ENCODE measurements at places on chromosomes 1 and 21.

GRCh38 chr1:72412286-72412685 lies 129.9 kb upstream of the NEGR1 start:
- DNase-seq, result no peak

- DNase-seq, result peak; percentile 99
Observed at GRCh38 chr21:34807881-34808568, 139.2 kb downstream of the CLIC6 start.

DNA sequence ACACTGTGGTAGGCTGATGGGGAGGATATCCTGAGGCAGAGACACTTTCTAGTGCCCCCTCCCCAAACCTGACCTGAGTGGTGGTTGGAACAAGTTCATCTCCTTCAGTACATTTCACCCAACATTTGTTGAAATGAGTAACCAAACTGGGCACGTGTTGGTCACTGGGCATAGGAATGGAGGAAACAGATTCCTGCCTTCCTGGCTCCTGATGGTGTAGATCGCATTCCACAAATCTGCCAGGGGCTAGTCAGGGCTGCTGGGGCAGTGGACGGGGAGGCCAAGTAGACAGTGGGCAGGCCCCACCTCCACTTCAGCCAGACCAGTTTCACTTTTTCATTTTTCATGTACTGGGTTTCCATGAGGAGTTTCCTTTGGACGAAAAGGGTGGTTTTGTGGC lies 16.5 kb upstream of the ALX3 start:
- no peak for DNase-seq

- DNase-seq, result peak; percentile 100
Observed at GRCh38 chr21:45294509-45295291, 7.0 kb upstream of the POFUT2 start.

DNA sequence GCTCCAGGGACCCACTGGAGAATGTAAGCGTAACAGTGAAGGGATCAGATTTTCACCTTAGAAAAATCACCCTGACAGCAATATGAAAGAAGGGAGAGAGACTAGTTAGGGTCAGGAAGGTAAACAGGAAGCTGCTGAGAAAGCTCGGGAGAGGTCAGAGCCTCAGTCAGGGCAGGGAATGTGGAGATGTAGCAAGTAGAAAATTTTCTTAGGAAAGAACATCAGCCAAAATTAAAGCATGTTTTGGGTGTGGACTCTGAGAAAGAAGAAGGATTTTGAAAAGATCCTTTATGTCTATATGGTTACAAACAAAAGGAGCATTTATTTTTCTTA lies 16.7 kb upstream of the ERICH3 start:
- no peak for DNase-seq

DNA sequence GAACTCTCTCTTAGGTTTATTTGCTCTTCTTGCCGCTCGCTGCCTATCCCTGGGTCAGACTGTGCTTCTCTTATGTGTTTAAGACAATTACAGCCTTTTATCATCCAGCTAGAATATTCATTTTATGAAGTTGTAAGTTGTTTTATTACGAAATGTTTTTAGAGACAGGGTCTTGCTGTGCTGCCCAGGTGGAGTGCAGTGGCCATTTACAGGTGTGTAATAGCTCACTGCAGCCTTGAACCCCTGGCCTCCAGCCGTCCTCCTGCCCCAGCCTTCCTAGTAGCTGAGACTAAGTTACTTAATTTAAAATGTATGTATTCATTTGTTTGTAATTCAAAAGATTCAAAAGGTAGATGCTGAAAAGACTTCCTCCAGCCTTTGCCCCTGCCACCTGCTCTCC lies 99.0 kb upstream of the KIF26B start:
- no peak for DNase-seq

- no peak for DNase-seq
Observed at GRCh38 chr1:24619376-24619775, 23.7 kb upstream of the SRRM1 start.

DNA sequence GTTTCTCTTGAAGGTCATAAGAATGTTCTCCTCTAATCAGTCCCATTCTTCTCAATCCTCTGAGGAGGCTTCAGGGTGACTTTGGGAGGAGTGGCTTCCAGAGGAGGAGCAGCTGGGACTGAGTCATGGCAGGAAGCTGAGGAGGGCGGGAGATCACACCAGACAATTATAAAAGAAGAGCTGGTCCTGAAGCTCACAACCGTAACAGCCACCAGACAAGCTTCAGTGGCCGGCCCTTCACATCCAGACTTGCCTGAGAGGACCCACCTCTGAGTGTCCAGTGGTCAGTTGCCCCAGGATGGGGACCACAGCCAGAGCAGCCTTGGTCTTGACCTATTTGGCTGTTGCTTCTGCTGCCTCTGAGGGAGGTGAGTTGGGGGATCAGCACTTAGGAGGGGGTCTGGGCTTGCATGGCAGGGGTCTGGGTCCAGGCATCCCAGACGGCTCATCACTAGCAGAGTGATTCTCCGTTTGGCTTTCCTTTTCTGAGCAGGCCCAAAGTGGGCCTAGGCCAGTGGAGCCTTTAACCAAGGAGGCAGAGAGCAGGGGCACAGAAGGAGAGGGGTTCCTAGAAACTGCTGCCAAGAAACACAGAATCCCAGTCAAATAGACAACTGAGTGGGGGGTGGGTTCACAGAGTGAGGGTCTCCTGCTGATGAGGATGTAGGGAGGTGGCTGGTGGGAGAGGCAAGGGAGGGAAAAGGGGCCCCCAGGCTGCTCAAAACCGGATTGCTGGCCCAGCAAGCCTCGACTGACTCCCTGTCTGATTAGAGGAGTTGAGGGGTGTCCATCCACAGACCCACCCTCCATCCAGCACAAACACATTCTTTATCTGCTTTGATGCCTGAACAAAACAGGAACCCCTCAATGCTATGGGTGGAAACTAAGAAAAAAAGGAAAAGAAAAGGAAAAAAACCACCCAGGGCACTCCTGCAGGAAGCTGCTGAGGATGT lies at the start of gene ECM1:
ECM1 (plus strand) TSS at position 198 of the 953 bp plus-strand sequence; CDS start at position 299, 101 bp downstream.
- peak; percentile 88 for DNase-seq

- DNase-seq, result no peak
Observed at GRCh38 chr1:240562779-240563178, 49.2 kb downstream of the GREM2 start.

GRCh38 chr1:231663211-231663792 lies 36.7 kb downstream of the DISC1 start:
- peak; percentile 85 for DNase-seq

DNA sequence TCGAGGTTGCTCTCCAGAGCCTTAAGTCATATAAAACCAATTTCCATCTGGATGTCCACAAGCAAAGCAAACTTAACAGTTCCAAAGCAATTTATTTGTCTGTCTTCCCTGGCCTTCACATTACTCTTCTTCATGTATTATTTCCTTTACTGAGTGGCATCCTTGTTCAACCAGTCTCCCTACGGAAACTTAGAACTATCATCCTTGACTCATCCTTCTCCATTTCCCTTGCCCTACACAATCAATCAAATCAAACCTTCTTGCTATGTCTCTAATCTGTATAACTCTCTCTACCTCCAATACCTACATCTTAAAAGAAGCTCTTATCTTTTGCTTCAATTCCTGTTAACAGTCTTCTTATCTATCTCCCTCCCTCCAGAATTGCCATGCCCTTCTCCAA lies 25.4 kb downstream of the EGLN1 start:
- DNase-seq, result no peak

- DNase-seq, result no peak
Observed at GRCh38 chr1:119253366-119253765, 112.9 kb upstream of the WARS2 start.

GRCh38 chr1:208108646-208109330 lies 135.4 kb downstream of the PLXNA2 start:
- DNase-seq, result no peak

GRCh38 chr1:239382666-239383065 lies 3.7 kb upstream of the CHRM3 start:
- DNase-seq, result no peak

DNA sequence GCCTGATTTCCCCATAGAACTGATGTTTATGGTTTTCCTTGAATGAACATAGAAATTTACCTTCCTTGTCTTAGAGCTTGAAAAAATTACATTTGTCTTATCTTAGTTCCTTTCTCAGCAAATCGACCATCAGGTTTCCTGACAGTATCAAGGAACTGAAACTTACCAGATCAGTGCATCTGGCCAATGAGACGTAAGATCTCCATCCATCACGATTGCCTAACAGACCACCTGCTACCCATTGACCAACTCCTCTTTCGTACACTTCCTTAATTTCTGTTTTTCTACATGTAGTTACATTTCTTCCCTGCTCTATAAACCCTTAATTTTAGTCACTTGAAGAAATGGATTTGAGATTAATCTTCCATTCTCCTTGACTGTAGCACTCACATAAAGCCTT lies 57.4 kb upstream of the TMPRSS15 start:
- no peak for DNase-seq

GRCh38 chr21:39209334-39209688 lies 26.1 kb upstream of the PSMG1 start:
- no peak for DNase-seq

DNA sequence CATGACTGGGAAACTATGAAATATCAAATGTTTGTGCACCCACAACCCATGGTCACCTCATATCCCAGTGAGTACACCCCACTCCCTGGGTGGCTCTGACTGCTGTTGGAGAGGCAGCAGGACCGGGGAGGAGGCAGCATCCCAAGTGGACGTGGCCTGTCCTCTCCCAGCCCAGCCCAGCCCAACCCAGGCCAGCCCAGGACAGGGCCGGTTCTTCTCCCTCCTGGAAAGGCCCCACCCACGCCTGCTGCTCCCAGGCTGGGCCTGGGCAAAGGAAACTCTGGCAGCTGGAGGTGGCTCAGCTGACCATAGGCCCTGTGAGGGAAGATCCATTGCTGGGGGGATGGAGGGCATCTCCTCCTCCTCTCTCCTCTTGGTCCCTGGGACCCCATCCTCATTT lies 19.1 kb downstream of the MATN1 start:
- no peak for DNase-seq

- peak; percentile 37 for DNase-seq
Observed at GRCh38 chr1:24931468-24932231, 1.6 kb upstream of the RUNX3 start.

GRCh38 chr21:45726438-45726837 lies 82.9 kb downstream of the PCBP3 start:
- no peak for DNase-seq

- DNase-seq, result peak; percentile 93
Observed at GRCh38 chr1:159000625-159001024, 9.1 kb upstream of the IFI16 start.

GRCh38 chr1:97034651-97035050 lies 313.1 kb downstream of the PTBP2 start:
- no peak for DNase-seq

- peak; percentile 17 for DNase-seq
Observed at GRCh38 chr1:153921080-153921802, 1.5 kb downstream of the GATAD2B start.

GRCh38 chr1:178241057-178241456 lies 147.2 kb downstream of the RASAL2 start:
- peak; percentile 67 for DNase-seq

GRCh38 chr1:153968408-153968807 lies 706 bp downstream of the CREB3L4 start:
- DNase-seq, result no peak

- no peak for DNase-seq
Observed at GRCh38 chr1:27391511-27392095, 819 bp upstream of the GPR3 start.

DNA sequence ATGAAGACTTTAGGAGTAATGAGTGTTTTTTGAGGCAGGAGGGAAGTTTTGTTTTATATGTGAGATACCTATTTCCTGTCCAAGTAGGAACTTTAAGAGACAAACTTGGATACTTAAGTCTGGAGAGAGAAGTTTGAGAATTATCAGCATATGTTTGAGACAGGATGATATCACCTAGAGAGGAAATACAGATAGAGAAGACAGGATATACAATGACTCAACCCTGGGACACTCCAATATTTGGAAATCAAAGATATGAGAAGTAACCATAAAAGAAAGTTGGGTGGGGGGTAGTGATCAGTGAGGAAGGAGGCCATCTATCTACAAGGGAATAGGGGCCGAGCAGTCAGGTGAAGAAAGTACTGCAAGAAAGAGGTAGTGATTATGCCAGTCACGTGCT lies 6.5 kb downstream of the LCE7A start:
- no peak for DNase-seq

GRCh38 chr1:97571760-97572159 lies 349.1 kb downstream of the DPYD start:
- DNase-seq, result no peak

- DNase-seq, result no peak
Observed at GRCh38 chr1:152519851-152520250, 5.6 kb downstream of the CRCT1 start.

GRCh38 chr1:11147197-11147770 lies 41.9 kb upstream of the ANGPTL7 start:
- no peak for DNase-seq

GRCh38 chr1:38004284-38005108 lies 818 bp downstream of the FHL3 start:
- DNase-seq, result peak; percentile 62
